Memory B cell (primary cell): ENCODE measurements at places on chromosomes 11 and 22.

DNA sequence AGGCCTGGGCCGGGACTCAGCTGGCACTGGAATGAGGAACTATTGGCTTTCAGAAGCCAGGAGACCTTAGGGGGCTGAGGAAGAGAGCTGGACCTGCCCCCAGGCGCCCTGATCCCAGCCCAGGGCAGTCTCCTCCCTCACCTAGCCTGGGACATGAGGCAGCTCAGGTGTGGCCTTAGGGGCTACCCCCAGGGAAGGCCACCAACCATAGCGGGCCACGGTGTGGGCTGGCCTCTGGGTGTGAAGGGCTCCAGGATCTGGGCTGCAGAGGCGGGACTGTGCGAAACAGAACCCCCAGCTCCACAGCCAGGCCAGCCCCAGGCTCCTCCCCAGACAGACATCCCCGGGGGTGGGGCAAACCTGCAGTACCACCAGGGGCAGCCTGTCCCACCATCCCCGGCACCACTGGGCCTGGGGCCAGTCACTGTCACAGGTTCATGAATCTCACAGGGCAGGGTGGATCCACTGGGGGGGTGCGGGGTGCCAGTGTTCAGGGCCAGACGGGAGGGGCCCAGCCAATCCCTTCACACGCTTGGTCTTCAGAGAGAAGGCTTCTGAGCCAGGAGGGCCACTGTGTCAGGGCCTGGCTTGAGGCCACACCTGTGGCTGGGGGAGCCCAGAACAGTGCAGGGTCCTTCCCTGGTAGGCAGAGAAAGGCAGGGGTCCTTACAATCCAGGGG, 3.5 kb downstream of the PLXNB2 start:
- H3K36me3 ChIP-seq = no peaks in the 10 kb centered on the region
- peaks cover under 1% of the 10 kb centered on the region for H3K27me3 ChIP-seq
- DNase-seq = peak; percentile 51
- peaks cover 50% of the 10 kb centered on the region for H3K4me1 ChIP-seq
- H3K4me3 ChIP-seq = peak overlapping the region; percentile 60

DNA sequence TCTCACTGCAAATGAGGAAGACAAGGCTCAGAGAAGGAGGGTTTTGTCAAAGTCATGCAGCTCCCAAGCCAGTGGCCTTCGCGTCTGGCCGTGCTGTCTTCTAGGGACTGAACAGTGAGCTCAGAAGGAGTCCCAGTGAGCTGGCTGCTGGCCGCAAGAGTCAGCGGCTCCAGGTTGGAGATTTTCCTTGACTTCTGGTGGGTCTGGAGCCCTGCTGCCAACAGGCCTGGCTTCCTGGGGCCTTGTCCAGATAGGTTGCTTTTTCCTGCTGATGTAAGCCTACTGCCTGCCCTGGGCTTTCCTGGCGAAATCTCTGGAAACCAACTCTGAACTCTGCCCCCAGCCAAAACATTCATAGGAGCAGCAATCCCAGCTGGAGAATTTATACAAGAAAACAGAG, 272.7 kb upstream of the CADM1 start:
- H3K27ac ChIP-seq = no peak overlapping the region
- no peaks in the 10 kb centered on the region for H3K27me3 ChIP-seq
- DNase-seq = no peak
- H3K4me1 ChIP-seq = no peaks in the 10 kb centered on the region

- DNase-seq = no peak
- H3K27ac ChIP-seq = no peak overlapping the region
- H3K36me3 ChIP-seq = no peaks in the 10 kb centered on the region
- no peak overlapping the region for H3K4me3 ChIP-seq
- H3K4me1 ChIP-seq = no peaks in the 10 kb centered on the region
Measured at GRCh38 chr11:110130642-110131238, 37.5 kb downstream of the ZC3H12C start.

GRCh38 chr11:85196968-85197367, 430.2 kb downstream of the DLG2 start:
- no peaks in the 10 kb centered on the region for H3K4me1 ChIP-seq
- H3K27me3 ChIP-seq = peaks cover 2% of the 10 kb centered on the region
- H3K36me3 ChIP-seq = peaks cover 6% of the 10 kb centered on the region
- no peak for DNase-seq
- H3K4me3 ChIP-seq = no peak overlapping the region

DNA sequence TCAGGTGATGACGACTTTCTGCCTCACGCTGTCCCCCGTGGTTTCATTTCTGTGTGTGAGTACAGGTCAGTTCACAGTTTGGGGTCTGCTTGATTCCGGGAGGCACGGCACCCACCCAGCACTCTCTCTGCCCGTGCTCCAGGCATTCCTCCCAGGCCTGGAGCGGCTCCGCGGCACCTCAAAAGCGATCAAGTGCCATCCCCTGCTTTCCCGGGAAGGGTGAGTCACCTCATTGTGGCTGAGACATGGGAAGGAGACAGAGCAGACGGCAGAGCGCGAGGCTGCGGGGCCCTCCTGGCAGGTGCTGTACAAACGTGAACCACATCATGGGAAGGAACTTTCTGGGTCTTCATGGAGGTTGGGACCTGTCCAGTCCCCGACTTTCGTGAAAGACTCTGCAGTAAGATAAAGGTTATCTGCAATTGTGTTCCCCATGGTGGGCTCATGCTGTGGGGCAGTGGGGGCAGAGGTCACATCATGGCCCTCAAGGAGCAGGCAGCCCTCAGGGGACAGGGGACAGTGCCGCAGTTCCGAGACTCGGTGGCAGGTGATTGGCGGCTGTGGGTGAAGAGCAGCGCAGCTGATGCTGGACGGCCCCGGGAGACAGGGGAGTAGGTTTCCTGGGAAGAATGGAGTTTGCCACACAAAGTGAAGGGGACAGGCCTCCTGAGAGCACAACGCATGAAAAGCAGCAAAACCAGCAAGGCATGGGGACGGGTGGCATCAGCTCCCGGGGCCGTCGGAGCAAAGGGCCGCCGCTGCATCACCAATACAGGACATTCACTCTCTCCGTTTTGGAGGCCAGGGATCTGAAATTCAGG, 65.3 kb downstream of the CELSR1 start:
- peaks cover 4% of the 10 kb centered on the region for H3K4me1 ChIP-seq
- H3K27ac ChIP-seq = no peak overlapping the region
- peaks cover 5% of the 10 kb centered on the region for H3K27me3 ChIP-seq
- no peak for DNase-seq
- peaks cover 3% of the 10 kb centered on the region for H3K36me3 ChIP-seq
